ENCODE measurements at places on chromosomes 13 and 19. TPM values are rescaled to one million over a fixed set of nuclear protein-coding genes. Genes with fewer than 3 reads are reported as not detected.

Gene ZNF765
- 35.7 TPM for total RNA-seq

GRCh38 chr13:97986835-97987234, 33.4 kb downstream of the IPO5 start:
- H3K27ac ChIP-seq = no peak overlapping the region
- no peak for DNase-seq
- no peaks in the 10 kb centered on the region for H3K27me3 ChIP-seq
- peaks cover 91% of the 10 kb centered on the region for H3K36me3 ChIP-seq
- peaks cover 5% of the 10 kb centered on the region for H3K4me1 ChIP-seq
- no peak overlapping the region for H3K4me3 ChIP-seq

DNA sequence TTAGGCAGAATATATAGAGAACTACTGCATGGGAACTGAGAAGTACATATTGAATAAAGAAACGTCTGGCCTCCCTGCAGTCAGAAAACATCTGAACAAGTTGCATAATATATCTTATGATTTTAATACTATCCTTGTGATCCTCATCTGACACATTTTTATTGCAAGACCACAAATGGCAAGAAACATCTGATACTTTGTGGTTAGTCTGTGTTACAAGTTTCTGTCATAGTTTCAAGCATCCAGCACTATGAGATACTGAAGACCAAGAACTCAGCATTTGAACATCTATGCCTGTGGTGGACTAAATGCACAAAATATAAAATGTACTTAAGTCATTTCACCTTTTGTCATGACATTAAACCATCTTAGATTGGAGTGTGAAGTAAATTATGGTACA, 1175.8 kb upstream of the MIR17HG start:
- H3K4me1 ChIP-seq = no peaks in the 10 kb centered on the region
- H3K27me3 ChIP-seq = no peaks in the 10 kb centered on the region
- H3K4me3 ChIP-seq = no peak overlapping the region
- no peaks in the 10 kb centered on the region for H3K36me3 ChIP-seq
- no peak for DNase-seq

DNA sequence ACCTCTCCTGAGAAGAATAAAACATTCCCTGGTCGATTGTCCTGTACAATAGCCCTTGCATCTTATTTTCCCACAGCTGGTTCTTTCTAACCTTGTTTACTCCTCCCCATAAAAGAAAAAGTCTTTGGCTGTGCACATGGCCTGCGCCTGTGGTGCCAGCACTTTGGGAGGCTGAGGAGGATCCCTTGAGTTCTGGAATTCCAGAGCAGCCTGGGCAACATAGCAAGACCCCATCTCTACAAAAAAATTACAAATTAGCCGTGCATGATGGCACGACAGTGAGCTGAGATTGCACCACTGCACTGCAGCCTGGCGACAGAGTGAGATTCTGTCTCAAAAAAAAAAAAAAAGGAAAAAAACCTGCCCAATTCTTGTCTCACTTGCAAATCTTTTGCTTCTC, 7.2 kb upstream of the NUP62 start:
- no peak for DNase-seq
- no peak overlapping the region for H3K4me3 ChIP-seq
- peaks cover 12% of the 10 kb centered on the region for H3K36me3 ChIP-seq
- no peaks in the 10 kb centered on the region for H3K27me3 ChIP-seq
- H3K4me1 ChIP-seq = peaks cover 12% of the 10 kb centered on the region

DNA sequence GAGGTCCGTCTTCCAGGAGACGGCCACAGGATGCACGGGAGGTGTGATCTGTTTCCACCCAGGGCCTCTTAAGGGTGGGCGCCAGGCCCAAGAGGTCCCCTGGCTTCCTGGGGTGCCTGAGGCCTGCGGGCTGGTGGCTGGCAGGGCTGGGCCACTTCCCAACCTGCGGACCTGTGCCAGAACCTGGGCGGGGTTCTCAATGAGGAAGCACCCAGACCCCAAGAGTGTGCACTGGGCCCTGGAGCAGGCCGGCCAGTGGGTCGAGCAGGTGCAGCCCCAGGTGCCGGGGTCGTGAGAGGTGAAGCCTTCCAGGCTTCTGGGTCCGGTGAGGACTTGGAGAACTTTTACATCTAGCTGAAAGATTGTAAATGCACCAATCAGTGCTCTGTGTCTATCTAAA, 6.7 kb upstream of the MICU2 start:
- no peak for DNase-seq
- no peak overlapping the region for H3K27ac ChIP-seq
- H3K36me3 ChIP-seq = no peaks in the 10 kb centered on the region
- H3K4me1 ChIP-seq = no peaks in the 10 kb centered on the region

DNA sequence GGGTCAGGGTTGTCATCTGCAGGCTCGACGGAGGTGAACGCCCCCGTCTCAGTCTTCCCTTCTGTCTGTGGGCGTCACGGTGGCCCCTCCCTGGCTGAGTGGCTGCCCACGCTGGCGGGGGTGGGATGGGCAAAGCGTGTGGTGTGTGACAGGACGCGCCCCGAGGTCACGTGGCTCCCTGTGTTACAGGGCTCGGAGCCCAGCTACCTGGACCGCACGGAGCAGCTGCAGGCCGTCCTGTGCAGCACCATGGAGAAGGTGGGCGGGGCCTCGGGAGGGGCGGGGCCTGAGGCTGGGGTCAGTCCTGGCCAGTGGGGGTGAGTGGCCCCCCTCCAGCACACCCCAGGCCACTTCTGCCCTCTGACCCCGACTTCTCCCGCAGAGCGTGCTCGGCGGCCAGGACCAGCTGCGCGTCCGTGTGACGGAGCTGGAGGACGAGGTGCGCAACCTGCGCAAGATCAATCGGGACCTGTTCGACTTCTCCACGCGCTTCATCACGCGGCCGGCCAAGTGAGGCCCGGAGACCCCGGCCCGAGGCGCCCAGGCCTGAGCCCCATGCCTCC, 6.3 kb upstream of the GRIN3B start:
- H3K27me3 ChIP-seq = peaks cover 37% of the 10 kb centered on the region
- peaks cover 20% of the 10 kb centered on the region for H3K4me1 ChIP-seq
- DNase-seq = no peak
- H3K36me3 ChIP-seq = peaks cover 55% of the 10 kb centered on the region
- no peak overlapping the region for H3K4me3 ChIP-seq

GRCh38 chr13:113814435-113814821, 49.4 kb downstream of the GAS6 start:
- H3K27ac ChIP-seq = no peak overlapping the region
- peaks cover 5% of the 10 kb centered on the region for H3K36me3 ChIP-seq
- no peak overlapping the region for H3K4me3 ChIP-seq
- no peak for DNase-seq
- peaks cover 33% of the 10 kb centered on the region for H3K4me1 ChIP-seq
- peaks cover 8% of the 10 kb centered on the region for H3K27me3 ChIP-seq

- no peak for DNase-seq
- H3K27me3 ChIP-seq = no peaks in the 10 kb centered on the region
- H3K4me3 ChIP-seq = no peak overlapping the region
- no peaks in the 10 kb centered on the region for H3K4me1 ChIP-seq
- no peaks in the 10 kb centered on the region for H3K36me3 ChIP-seq
- no peak overlapping the region for H3K27ac ChIP-seq
These were observed 19.1 kb upstream of the ZNF420 start for GRCh38 chr19:37059142-37059541.

All from stomach (tissue), 19 donors.